Forelimb muscle (tissue), 1 donor: ENCODE measurements at places on chromosomes 3 and 15. TPM values are rescaled to one million over a fixed set of nuclear protein-coding genes. Genes with fewer than 3 reads are reported as not detected.

SNTN gene
- not detected for polyA plus RNA-seq

DNA sequence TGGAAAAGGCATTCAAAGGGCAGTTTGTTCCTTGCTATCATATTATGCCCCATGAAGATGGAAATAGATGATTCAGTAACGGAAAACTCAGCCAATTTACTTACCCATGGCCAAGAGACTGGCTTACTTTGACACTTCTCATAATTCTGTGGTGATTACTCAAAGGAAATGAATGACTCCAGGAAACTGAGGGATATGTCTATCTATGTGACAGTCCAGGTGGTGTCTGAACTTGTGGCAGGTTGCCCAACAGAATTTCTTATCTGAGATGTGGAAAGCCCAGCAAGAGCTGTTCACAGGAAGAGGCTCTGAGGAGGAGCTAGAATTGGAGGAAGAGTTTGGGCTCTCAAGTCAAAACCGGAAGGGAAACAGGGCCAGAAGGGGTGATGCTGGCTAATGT, 91.2 kb downstream of the KCNAB1 start:
- DNase-seq = no peak

MLF1 gene
- polyA plus RNA-seq = 88.4 TPM

HGD gene
- 0.47 TPM for polyA plus RNA-seq

DNA sequence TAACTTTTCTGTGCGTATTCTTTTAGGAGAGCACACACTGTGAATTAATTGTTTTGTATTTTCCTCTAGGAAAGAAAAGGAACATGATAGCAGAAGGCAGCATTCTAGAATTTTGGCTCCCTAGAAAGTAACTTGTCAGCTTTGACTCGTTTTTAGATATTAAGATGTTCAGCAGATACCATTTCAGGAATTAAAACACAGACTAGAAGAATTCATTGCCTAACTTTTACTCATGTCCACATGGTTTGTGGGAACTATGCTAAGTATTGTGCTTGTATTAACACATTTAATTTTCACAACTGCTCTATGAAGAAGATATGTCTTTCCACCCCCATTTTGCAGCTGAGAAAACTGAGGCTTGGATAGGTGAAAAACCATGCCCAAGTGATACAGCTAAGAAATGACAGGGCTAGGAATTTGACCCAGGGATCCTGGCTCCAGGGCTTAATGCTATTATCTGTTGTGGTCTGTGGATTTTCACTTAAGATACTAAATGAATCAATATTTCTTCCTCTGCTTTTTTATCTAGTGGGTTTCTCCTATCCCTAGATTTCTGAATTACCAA, 128.8 kb downstream of the MITF start:
- DNase-seq = no peak

DNA sequence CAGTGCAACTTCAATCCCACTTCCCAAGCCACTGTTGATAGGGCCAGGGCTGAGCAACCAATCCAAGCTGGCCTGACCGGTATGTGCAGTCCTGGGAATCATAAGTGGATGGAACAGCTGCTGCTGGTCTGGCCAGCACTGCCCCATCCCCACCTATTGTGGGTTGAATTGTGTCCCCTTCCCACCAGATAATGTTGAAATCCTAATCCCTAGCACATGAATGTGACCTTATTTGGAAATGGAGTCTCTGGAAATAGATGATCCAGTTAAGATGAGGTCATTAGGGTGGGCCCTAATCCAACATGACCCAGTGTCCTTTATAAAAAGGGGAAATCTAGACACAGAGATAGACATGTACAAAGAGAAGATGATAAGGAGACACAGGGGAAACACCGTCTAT, 13.7 kb upstream of the PDIA5 start:
- DNase-seq = no peak

GRCh38 chr3:147415874-147416273, 6.7 kb downstream of the ZIC1 start:
- DNase-seq = no peak

GOLGA8S gene
- 0.92 TPM for polyA plus RNA-seq

DNA sequence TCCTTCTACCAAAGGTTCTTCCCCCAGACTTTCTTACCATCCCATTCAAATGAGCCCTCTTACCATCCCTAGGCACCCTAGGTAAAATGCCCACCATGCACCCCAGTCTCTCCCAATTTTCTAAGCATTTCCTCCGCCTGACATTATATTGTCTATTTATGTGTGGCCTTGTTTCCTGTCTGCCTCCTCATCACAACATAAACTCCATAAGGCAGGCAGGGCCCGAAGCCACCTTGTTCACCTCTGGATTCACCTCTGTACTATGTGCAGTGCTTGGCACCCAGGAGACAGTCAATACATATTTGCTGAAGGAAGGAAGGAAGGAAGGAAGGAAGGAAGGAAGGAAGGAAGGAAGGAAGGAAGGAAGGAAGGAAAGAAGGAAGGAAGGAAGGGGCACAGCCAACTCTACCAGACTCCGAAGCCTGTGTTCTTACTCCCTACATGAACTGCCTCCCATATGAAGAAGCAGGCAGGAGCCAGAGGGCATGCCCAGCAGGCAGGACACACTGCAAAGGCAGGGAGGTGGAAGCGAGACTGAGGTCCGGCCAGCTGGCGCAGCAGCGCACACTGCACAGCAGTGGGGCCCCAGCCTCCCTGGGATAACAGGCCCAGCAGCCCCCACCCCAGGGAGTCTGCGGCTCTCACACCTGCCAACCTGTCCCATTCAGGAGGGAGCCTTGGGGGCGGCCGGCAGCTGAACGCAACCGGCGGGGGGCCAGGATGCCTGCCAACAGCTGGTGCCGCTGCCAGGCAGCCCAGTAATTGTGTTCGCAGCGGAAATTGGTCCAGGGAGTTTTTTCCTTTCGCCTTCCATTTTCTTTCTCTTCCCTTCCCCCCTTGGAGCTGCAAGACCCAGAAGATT, 106.0 kb upstream of the LINGO1 start:
- no peak for DNase-seq

MOBP gene
- 0.09 TPM for polyA plus RNA-seq
